IMR-90 (cell line): ENCODE measurements at places on chromosomes 13 and 19. TPM values are rescaled to one million over a fixed set of nuclear protein-coding genes. Genes with fewer than 3 reads are reported as not detected.

GRCh38 chr13:77338329-77338728 lies 11.4 kb upstream of the MYCBP2 start:
- no peak for DNase-seq

Gene KBTBD7
- total RNA-seq = 7.9 and 9.4 TPM in 2 replicates

Gene ZNF234
- total RNA-seq = 11.9 and 15.8 TPM in 2 replicates

DNA sequence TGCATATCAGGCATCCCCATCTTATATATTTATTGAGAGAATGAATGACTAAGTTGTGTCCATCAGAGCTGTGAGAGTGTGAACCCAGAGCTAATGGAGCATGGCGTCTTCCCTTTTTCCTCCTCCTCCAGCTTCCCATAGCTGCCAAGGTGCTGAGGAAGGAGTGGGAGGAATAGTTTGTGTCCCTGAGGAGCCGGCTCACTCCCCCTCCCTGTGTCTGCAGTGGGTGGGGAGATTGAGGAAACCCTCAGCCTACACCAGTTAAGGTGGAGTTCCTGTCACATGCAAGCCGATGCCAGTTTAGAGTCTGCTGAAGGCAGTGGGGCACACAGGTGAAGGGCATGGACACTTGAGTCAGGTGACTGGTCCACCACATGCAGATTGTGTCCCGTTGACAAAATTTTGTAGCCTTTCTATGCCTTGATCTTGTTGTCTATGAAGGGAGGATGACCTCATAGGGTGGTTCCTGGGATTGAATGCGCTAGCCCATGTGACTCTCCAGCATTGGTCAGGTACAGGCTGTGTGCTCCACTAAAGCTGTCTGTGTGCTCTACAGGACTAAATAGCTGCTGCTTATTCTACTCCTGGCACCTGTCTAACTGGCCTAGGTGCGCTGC lies 47.6 kb upstream of the GPI start:
- no peak for DNase-seq

Gene OR7D4
- total RNA-seq = not detected in 2 replicates

DNA sequence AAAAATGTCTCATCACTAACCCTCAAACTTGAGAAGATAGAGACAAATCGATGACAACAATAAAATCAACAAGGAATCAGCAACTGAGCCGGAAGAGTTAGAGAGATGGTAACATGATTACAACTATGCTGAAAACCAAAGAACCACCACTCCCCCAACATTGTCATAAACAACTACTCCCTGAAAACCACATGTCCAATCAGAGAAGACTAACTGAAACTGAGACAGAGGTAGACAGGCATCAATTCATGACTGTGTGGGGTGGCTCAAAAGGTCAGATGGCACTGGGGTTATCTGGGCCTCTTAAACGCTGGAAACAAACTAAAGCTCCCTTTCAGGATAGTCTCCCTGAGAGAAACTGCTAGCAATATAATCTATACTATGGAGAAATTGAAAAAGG lies 488.8 kb downstream of the KCTD12 start:
- DNase-seq = no peak

DNA sequence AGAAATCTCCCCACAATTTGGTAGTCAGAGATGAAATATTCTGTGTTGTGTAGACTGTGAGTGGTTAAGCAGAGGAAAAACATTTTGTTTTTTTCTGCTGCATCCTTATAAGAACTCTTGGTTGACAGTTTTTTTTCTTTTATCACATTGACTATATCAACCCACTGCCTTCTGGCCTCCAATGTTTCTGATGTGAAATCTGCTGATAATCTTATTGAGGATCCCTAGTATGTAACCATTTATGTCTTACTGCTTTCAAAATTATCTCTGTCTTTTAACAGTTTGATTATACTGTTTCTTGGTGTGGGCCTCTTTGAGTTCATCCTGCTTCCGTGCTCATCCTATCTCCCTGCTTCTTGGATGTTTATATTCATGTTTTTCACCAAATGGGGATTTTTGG lies 316.9 kb downstream of the MTUS2 start:
- no peak for DNase-seq

- no peak for DNase-seq
Measured at GRCh38 chr19:11970174-11970573, 5.3 kb downstream of the ZNF763 start.

- no peak for DNase-seq
Measured at GRCh38 chr13:50227361-50227760, 212.1 kb downstream of the KCNRG start.

DNA sequence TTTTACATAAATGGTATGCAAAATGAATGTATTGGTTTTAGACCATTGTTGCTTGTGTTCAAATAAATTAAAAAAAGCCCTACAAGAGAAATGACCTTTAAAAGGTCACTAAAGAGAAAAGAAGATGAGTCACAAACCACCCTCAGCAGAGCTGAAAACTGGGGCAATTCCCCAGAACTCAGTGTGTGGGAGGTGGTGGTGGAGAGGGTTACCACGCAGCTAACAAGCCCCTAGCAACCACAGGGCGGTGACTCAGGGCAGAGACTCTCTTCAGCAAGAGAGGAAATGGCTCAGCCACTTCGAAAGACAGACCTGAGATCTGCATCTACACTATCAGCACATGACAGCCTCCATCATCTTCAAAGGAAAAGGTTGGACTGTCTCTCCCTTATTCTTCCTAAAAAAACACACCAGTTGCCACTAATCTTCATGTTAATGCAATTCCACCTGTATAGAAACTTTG lies 29.4 kb upstream of the NDFIP2 start:
- DNase-seq = peak; percentile 92

GRCh38 chr13:24253520-24254145 lies 55.7 kb upstream of the C1QTNF9 start:
- DNase-seq = no peak

Gene ZFP82
- total RNA-seq = 3.9 and 5.0 TPM in 2 replicates

- DNase-seq = no peak
Measured at GRCh38 chr13:109939180-109939579, 152.8 kb upstream of the IRS2 start.

DNA sequence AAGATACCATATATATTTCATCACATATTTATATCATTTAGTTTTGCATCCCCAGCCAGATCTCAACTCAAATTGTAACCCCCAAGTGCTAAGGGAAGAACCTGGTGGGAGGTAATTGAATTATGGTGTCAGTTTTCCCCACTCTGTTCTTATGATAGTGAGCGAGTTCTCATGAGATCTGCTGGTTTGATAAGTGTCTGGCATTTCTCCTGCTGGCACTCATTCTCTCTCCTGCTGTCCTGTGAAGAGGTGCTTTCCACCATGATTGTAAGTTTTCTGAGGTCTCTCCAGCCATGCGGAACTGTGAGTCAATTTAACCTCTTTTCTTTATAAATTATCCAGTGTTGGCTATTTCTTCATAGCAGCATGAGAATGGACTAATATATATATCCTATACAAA lies 462.5 kb upstream of the SLITRK5 start:
- no peak for DNase-seq

DNA sequence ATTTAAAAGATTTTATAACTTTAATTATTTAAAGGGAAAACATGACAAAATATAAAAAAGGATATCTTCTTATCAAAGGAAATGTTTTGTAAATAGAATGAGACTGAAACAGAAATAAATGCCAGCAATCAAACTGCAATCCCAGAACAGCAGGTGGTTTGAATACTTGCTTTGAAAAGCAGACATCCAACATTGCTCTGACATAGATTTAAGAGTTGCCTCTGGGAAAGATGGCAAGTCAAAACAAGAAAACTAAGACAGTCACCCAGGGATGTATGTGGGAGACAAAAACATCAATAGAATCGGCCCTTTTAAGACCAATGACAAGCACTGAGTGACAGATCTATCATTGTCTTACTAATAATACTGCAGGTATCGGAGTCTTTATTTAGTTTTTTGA lies 789.7 kb upstream of the GPC6 start:
- no peak for DNase-seq

Gene CGB3
- not detected in 2 replicates for total RNA-seq

DNA sequence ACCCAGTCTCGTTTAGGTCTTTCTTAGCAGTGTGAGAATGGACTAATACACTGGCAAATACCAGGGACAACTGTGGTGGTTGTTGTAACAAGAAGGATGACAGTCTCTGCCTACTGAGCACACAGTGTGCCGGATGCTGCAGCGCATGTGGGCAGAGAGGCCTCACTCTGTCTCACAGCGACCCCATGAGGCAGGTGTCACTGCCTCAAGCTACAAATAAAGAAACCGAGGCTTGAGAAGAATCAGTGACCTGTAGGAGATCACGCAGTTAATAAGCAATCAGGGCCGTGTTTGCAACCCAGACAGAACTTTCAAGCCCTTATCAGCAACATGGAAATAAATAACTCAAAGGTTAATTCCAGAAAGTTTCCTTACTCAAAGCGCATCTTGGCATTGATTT lies 40.5 kb upstream of the GAS6 start:
- DNase-seq = peak; percentile 43

DNA sequence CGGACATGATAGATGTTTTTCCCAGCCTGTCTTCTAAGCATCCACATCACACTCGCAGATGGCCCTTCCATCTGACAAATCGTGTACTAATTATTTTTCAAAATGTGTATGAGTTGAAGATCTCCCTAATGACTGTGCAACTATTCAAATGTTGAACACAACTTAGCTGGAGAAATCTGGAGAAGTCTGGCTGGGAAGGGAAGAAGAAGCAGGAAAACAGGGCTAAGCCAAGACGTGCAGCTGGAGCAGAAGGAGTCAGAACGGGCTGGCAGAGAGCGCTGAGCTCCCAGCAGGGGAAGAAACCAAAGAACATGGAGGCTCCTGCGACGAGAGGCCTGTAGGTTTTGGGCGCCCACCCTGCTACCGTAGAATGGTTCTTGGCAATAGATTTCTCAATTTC lies 13.2 kb upstream of the LATS2 start:
- DNase-seq = no peak

DNA sequence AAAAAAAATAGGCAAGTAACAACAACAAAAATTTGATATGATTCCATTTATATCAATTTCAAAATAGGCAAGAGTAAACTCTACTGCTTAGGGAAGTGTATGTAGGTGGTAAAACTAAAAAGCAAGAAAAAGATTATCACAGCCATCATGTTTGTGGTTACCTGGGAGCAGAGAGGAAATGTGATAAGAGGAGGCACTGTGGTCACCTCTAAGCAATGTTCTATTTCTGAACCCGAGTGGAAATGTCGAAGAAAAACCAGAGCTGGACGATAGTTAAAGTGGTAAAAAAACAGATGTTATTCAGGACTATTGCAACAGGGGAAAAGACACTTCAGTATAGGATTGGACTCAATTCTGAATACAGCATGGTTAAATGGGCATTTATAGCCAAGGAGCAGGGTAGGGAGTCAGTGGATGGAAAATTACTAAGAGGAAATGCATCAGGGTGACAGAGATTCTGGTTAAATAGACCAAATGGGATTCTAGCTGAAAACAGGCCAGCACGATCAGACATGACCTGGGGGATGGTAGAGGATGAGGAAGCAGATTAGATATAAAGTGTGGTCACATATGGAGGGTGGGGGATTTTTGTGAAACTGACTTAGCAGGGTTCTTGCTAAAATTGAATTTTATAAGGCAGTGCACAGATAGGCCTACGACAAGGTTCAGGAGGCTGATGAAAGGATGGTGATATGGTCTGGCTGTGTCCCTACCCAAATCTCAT lies 6.0 kb upstream of the TEX30 start:
- no peak for DNase-seq

DNA sequence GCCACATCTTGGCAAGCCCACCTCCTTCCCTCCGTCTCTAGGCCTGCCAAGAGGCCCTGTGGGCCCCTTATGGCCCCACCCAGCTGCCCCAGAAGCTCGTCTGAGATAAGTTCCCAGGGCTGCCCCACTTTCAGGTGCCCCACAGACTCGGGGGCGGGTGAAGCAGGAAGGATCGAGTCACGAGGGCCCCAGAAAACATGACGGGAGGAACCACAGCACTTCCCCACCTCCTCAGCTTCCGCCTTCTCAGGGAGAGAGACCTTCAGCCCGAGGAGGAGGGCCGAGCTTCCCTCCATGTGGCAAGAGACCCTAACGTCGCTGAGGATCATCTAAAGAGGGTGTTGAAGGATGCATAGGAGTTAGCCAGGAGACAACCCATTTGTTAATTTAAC lies 4.5 kb upstream of the IL12RB1 start:
- no peak for DNase-seq

DNA sequence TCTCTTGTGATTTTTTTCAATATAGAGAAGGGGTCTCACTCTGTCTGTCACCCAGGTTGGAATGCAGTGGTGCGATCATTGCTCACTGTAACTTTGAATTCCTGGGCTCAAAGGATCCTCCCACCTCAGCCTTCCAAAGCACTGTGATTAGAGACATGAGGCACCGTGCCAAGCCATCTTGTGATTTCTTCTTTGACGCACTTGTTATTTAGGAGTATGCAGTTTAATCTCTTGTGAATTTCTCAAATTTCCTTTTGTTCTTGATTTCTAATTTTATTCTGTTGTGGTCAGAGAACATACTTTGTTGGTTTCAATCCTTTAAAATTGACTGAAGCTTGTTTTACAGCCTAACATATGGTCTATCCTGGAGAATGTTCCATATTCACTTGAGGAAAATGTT lies 14.5 kb downstream of the IPO5 start:
- no peak for DNase-seq

Gene PRODH2
- not detected in 2 replicates for total RNA-seq

DNA sequence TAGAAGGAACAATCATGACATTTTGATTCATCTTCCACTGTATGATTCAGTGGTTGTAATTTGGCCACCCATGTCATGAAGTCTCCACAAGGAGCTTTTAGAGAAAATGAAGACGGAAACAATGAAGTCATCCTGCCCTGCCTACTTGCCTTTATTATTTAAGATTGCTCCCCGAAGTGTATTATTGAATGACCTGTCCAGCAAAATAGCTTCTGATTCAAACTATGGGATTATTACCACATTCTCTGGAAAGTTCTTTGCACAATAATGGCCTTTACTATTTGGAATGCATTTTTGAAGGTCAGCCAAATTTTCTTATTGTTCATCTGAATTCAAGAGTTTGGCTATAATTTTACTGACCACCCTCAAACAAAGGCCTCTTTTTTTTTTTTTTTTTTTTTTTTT lies 77.8 kb upstream of the RFC3 start:
- peak; percentile 32 for DNase-seq

Gene EIF3K
- total RNA-seq = 965 and 1,137 TPM in 2 replicates

GRCh38 chr19:42411581-42412178 lies 15.5 kb downstream of the LIPE start:
- DNase-seq = no peak

- DNase-seq = no peak
Measured at GRCh38 chr13:46178143-46178542, 3.8 kb downstream of the LCP1 start.

DNA sequence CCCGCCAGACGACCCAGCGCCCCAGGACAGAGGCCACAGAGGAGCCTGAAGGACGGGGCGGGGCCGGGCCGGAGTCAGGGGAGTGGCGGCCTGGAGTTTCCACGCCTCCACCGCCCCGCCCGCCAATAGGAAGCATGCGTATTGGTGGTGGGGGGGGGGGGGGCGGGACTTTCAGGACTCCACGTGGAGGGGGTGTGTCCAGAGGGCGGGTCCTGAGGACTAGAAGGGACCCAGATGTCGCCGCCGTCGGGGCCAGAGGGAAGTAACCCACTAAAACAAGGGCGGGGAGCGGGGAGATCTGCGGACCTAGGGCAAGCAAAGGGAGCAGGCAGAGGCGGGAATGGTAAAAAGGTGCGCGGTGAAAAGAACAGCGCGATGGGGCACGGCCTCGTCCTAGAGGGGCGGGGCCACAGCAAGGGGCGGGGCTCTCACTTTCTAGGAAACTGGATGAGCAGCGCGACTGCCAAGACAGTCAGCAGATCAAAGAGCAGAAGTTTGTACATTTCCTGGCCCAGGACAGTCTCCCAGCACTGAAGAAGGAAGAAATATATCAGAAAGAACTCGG lies 2.8 kb upstream of the LENG1 start:
- peak; percentile 44 for DNase-seq

Gene N4BP2L1
- 0.18 and 0.28 TPM in 2 replicates for total RNA-seq
